ENCODE measurements at places on chromosomes 7 and 10. TPM values are rescaled to one million over a fixed set of nuclear protein-coding genes. Genes with fewer than 3 reads are reported as not detected.

DNA sequence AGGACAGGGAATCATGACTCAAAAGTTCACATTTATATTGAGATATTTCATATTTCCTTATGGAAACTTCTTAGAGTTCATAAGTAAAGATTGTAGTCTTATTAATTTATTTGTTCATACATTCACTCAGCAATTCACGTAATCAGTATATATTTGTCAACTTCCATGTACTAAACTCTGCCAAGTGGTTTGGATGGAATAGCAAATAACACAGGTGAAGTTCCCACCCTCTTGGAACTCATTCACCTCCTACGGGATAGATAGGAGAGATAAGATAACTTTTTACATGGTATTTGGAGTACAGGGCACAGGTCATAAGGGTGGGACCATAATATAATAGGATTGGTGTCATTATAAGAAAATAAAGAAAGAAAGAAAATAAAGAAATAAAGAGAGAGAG lies 234.0 kb downstream of the CDC14C start:
- no peak for ATAC-seq

- ATAC-seq = no peak
Observed at GRCh38 chr7:92292981-92293380, 47.2 kb downstream of the ANKIB1 start.

DNA sequence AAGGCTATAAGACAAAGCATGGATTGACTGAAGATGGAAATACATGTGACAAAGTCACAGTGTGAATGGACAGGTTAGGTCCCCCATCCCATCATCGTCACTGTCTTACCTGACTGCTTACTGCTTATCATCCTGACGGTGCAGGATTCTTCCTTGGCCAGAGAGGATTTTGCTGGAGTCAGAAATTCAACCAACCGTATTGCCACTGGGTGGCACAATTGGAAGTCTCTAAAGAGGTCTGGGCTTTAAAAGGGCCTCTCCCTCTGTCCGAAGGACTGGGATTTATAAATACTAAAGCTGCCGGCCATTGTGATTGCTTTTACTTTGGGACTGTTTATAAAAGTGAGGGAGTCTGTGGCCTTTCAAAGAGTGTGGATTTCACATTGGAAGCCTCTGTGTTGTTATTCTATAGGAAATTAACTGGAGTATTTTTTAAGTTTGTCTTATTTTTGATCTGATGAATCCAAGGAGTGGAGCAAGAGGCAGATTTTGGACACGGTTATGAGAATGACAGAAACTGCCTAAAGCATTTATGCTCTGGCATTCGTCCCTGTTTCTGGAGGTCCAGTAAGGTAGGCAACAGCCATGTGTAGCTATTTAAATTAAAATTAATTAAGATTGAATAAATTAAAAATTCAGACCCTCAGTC lies 113.3 kb upstream of the CREB5 start:
- ATAC-seq = peak; percentile 53

Gene CACNB2
- total RNA-seq = 0.40 TPM

Gene ZPBP
- total RNA-seq = not detected

Gene OGDHL
- total RNA-seq = 0.52 TPM

Data from esophagus mucosa (tissue), 1 donor.